ENCODE measurements at places on chromosomes 11 and 22. TPM values are rescaled to one million over a fixed set of nuclear protein-coding genes. Genes with fewer than 3 reads are reported as not detected.
A peak's percentile ranks its signal among the peaks of the same experiment; 100 is the strongest.

DNA sequence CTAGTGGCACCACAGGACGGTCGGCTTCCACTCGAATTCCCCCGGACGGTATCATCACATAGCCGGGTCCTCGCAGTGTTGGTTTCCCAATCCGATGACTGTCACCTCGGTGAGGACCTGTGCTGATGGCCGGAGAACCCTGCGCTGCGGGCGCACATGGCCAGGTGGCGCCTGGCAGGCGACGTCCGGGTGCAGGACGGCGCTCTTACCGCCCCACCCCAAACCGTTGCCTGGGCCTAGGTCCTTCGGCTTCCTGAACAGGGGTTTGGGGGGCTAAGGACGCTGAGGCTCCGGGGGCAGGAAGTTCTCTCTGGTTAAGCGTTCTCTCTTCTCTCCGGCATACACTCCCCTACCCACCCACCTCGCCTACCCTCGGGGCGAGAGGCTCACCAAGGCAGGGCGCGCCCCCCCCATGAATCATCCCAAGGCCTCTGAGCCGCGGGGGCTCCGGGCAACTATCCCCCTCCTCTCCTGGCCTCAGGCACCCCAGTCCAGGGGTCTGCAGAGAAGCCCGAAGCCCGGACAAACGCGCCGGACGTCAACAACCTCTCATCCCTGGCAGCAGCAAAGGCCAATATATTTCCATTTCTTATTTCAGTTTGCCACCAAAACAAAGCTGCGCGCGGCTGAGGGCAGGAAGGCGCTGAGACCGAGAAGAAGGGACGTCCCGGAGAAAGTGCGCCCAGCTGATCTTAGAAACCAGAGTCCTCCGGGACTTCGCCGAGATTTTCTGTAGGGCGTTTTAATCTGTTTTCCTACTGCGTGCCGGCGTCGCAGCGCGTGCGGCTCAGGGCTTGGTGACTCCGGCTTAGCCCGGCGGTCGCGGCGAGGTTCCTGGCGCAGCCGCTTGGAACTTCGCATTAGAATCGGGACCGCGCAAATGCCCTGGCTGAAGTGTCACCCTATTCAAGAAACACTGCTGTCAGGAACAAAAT lies 5.6 kb downstream of the ALX4 start:
- DNase-seq = no peak
- peaks cover 22% of the 10 kb centered on the region for H3K4me1 ChIP-seq
- peaks cover 99% of the 10 kb centered on the region for H3K27me3 ChIP-seq
- H3K4me3 ChIP-seq = peak overlapping the region; percentile 93
- no peak overlapping the region for H3K27ac ChIP-seq
- peaks cover 6% of the 10 kb centered on the region for H3K36me3 ChIP-seq

DNA sequence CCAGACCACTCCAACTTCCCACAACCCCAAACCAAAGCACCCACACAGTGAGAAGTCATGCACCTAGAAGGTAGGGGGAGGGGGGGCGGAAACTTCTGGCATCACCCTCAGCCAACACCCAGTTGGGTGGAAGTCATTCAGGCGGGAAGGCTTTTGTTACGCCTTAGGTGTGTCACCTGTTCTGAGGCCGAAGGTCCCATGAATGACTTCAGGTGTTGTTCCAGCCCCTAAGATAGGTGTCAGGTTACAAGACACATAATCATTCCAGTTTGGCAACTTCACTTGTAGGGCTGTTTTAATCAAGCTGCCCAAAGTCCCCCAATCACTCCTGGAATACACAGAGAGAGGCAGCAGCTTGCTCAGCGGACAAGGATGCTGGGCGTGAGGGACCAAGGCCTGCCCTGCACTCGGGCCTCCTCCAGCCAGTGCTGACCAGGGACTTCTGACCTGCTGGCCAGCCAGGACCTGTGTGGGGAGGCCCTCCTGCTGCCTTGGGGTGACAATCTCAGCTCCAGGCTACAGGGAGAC lies at the start of gene TMPRSS4:
TMPRSS4 (plus strand) TSS at position 325 of the 528 bp plus-strand sequence. CDS start 225 bp downstream, outside the sequence.
- peak within 1 kb of the TSS; percentile 47 for H3K27ac ChIP-seq
- H3K4me3 ChIP-seq = no peak within 1 kb of the TSS
- peaks cover 20% of the 10 kb centered on the region for H3K27me3 ChIP-seq
- DNase-seq = no peak

- no peak overlapping the region for H3K4me3 ChIP-seq
- DNase-seq = no peak
- peaks cover 36% of the 10 kb centered on the region for H3K36me3 ChIP-seq
- H3K27ac ChIP-seq = no peak overlapping the region
- H3K27me3 ChIP-seq = no peaks in the 10 kb centered on the region
Observed at GRCh38 chr22:36926309-36926708, 12.9 kb downstream of the CSF2RB start.

- H3K27ac ChIP-seq = no peak overlapping the region
- no peaks in the 10 kb centered on the region for H3K36me3 ChIP-seq
- H3K27me3 ChIP-seq = no peaks in the 10 kb centered on the region
- no peaks in the 10 kb centered on the region for H3K4me1 ChIP-seq
- no peak overlapping the region for H3K4me3 ChIP-seq
- no peak for DNase-seq
Observed at GRCh38 chr22:47695176-47695575, 932.7 kb downstream of the TBC1D22A start.

GRCh38 chr11:28524098-28524497 lies 415.9 kb downstream of the METTL15 start:
- peaks cover 7% of the 10 kb centered on the region for H3K36me3 ChIP-seq
- no peak overlapping the region for H3K4me3 ChIP-seq
- H3K27me3 ChIP-seq = no peaks in the 10 kb centered on the region
- no peaks in the 10 kb centered on the region for H3K4me1 ChIP-seq
- H3K27ac ChIP-seq = no peak overlapping the region

GRCh38 chr11:64207256-64208085 lies 950 bp downstream of the FERMT3 start:
- H3K36me3 ChIP-seq = peaks cover 10% of the 10 kb centered on the region
- H3K4me1 ChIP-seq = peaks cover 74% of the 10 kb centered on the region
- H3K27me3 ChIP-seq = no peaks in the 10 kb centered on the region
- H3K4me3 ChIP-seq = peak overlapping the region; percentile 96
- DNase-seq = peak; percentile 71

- no peak overlapping the region for H3K27ac ChIP-seq
- no peaks in the 10 kb centered on the region for H3K36me3 ChIP-seq
- no peak overlapping the region for H3K4me3 ChIP-seq
- DNase-seq = no peak
Observed at GRCh38 chr11:61087426-61088119, 14.7 kb upstream of the CD5 start.

DNA sequence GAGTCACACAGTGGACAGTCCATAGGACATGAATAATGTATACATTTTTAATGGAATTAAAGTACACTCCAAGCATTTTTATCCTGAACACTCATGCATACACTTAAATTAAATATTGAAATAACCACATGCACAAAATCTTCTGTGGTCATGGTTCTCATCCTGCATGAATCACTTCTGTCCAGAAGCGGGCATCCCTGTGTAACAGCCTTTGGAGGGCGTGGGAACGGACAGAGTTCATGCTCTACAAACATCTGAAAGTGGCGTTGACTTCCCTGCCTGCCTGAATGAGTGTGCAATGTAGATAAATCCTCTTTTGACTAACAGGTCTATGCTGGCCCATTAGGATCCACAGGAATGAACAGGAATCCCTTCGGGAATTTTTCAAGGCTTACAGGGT lies 780.2 kb downstream of the BRD1 start:
- DNase-seq = no peak
- H3K36me3 ChIP-seq = no peaks in the 10 kb centered on the region
- peaks cover 4% of the 10 kb centered on the region for H3K4me1 ChIP-seq

GRCh38 chr11:64892838-64893193 lies 14.4 kb upstream of the EHD1 start:
- no peak overlapping the region for H3K27ac ChIP-seq
- peak overlapping the region; percentile 42 for H3K4me3 ChIP-seq
- H3K36me3 ChIP-seq = no peaks in the 10 kb centered on the region
- DNase-seq = no peak
- no peaks in the 10 kb centered on the region for H3K27me3 ChIP-seq
- H3K4me1 ChIP-seq = peaks cover 42% of the 10 kb centered on the region

GRCh38 chr22:19840955-19841640 lies 13.6 kb downstream of the GNB1L start:
- no peaks in the 10 kb centered on the region for H3K27me3 ChIP-seq
- H3K36me3 ChIP-seq = no peaks in the 10 kb centered on the region
- H3K27ac ChIP-seq = no peak overlapping the region
- DNase-seq = no peak
- no peak overlapping the region for H3K4me3 ChIP-seq

- H3K27ac ChIP-seq = no peak overlapping the region
- peaks cover 69% of the 10 kb centered on the region for H3K4me1 ChIP-seq
- no peaks in the 10 kb centered on the region for H3K36me3 ChIP-seq
- H3K27me3 ChIP-seq = no peaks in the 10 kb centered on the region
- no peak overlapping the region for H3K4me3 ChIP-seq
Observed at GRCh38 chr22:40180403-40180802, 2.7 kb downstream of the TNRC6B start.

- no peak overlapping the region for H3K27ac ChIP-seq
- DNase-seq = no peak
- H3K27me3 ChIP-seq = no peaks in the 10 kb centered on the region
- H3K4me1 ChIP-seq = no peaks in the 10 kb centered on the region
- no peaks in the 10 kb centered on the region for H3K36me3 ChIP-seq
Observed at GRCh38 chr11:55707029-55707428, 45.0 kb downstream of the OR4C6 start.

- peaks cover 4% of the 10 kb centered on the region for H3K4me1 ChIP-seq
- no peak overlapping the region for H3K4me3 ChIP-seq
- peaks cover 12% of the 10 kb centered on the region for H3K27me3 ChIP-seq
- no peak overlapping the region for H3K27ac ChIP-seq
- H3K36me3 ChIP-seq = no peaks in the 10 kb centered on the region
Observed at GRCh38 chr11:6353367-6353987, 33.2 kb upstream of the CAVIN3 start.

DNA sequence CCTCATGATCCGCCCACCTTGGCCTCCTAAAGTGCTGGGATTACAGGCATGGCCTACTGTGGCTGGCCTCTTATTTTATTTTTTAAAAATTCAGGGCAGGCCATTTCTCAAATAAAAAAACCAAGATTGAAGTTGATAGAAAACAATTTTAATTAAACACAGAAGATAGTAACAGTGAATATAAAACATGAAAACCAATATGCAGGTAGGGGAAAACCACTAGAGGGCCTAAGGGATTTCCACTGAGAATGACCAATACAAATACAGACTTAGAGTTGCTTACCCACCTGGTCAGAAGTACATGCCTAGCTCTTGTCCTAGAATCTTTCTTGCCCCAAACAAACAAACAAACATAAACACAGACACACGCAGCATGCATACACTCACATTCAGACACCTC lies 1.7 kb upstream of the RTCB start:
- H3K27ac ChIP-seq = no peak overlapping the region
- DNase-seq = no peak
- peaks cover 20% of the 10 kb centered on the region for H3K27me3 ChIP-seq

- H3K36me3 ChIP-seq = no peaks in the 10 kb centered on the region
- no peak overlapping the region for H3K27ac ChIP-seq
- H3K4me3 ChIP-seq = peak overlapping the region; percentile 65
- DNase-seq = peak; percentile 14
- no peaks in the 10 kb centered on the region for H3K27me3 ChIP-seq
Observed at GRCh38 chr11:78576549-78577097, 2.0 kb upstream of the NARS2 start.

- H3K4me1 ChIP-seq = peaks cover 12% of the 10 kb centered on the region
- no peak overlapping the region for H3K4me3 ChIP-seq
- H3K27me3 ChIP-seq = no peaks in the 10 kb centered on the region
- H3K36me3 ChIP-seq = no peaks in the 10 kb centered on the region
- H3K27ac ChIP-seq = peak overlapping the region; percentile 49
- DNase-seq = no peak
Observed at GRCh38 chr11:6433998-6434660, 6.7 kb downstream of the HPX start.

DNA sequence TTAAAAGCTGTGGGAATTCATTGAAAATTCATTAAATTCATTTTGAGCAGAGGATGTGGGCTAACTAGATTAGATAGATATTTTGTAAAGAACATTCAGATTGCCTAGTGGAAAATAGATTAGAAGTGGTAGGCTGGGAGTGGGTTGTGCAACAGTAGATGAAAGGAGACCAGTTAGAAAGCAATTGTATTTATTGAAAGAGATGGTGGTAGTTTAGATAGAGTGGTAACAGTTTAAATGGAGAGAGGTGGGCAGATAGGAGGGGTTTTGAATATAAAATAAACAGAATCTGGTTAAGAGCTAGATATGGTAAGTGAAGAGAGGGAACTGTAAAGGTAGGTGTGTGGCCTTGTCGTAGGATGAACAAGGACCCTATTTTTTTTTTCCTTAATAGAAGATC lies 34.5 kb downstream of the METTL15 start:
- H3K27me3 ChIP-seq = no peaks in the 10 kb centered on the region
- DNase-seq = no peak
- peaks cover 26% of the 10 kb centered on the region for H3K36me3 ChIP-seq
- H3K4me3 ChIP-seq = no peak overlapping the region
- peaks cover 11% of the 10 kb centered on the region for H3K4me1 ChIP-seq
- no peak overlapping the region for H3K27ac ChIP-seq

DNA sequence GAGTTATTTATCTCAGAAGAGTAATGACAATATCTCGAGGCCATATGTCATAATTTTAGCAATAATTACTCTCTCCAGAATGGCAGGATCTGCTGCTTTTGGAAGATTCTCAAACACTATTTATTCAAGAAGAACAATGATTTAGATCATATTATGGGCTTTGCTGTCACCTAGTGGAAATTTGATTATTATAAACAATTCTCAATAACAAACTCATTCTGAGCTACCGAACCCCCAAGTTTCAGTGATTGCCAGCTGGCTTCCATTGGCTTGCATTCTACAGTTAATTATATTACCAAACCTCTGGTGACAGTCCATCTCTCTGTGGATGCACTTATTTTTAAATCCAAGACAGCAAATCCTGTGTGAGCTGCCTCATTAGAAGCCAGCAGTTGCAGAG lies 27.9 kb upstream of the SLC36A4 start:
- H3K27me3 ChIP-seq = peaks cover 3% of the 10 kb centered on the region
- no peak overlapping the region for H3K27ac ChIP-seq
- no peak overlapping the region for H3K4me3 ChIP-seq
- H3K4me1 ChIP-seq = no peaks in the 10 kb centered on the region

- peaks cover 28% of the 10 kb centered on the region for H3K27me3 ChIP-seq
- no peaks in the 10 kb centered on the region for H3K4me1 ChIP-seq
- H3K36me3 ChIP-seq = no peaks in the 10 kb centered on the region
- H3K27ac ChIP-seq = no peak overlapping the region
- DNase-seq = no peak
Observed at GRCh38 chr11:83695046-83695445, 408.9 kb upstream of the CCDC90B start.

GRCh38 chr11:34205326-34206035 lies 100.1 kb downstream of the NAT10 start:
- H3K4me1 ChIP-seq = peaks cover 9% of the 10 kb centered on the region
- DNase-seq = no peak
- H3K36me3 ChIP-seq = no peaks in the 10 kb centered on the region
- H3K27me3 ChIP-seq = peaks cover 4% of the 10 kb centered on the region
- no peak overlapping the region for H3K4me3 ChIP-seq

GNAZ gene
- 2.3 TPM for polyA plus RNA-seq

ANKK1 gene
- 0.11 TPM for polyA plus RNA-seq

E2F8 gene
- polyA plus RNA-seq = not detected

OTUB1 gene
- polyA plus RNA-seq = 151 TPM

MMP1 gene
- not detected for polyA plus RNA-seq

DERL3 gene
- 27.3 TPM for polyA plus RNA-seq

TUBA8 gene
- 0.86 TPM for polyA plus RNA-seq
